ENCODE measurements at places on chromosomes 13 and 19.

DNA sequence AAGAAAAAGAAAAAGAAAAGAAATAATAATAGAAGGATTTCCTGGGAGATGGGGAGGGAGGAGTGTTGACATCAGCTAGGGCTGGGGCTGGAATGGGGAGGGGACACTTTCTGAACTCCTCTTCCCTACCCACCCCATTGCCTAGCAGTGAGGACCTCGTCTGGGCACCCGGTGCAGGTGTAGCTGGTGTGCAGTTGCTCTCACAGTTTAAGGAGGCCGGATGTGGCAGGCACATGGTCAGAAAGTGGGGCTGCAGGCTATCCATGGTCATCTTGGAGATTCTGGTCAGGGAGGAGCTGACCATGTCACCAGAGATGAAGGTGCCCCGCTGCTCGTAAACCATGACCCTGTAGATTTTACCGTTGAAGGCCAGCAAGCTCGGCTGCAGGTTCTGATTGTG, 8.5 kb upstream of the TUBB4A start:
- peak; percentile 50 for DNase-seq

GRCh38 chr19:40705950-40706619, 10.6 kb downstream of the COQ8B start:
- no peak for DNase-seq

DNA sequence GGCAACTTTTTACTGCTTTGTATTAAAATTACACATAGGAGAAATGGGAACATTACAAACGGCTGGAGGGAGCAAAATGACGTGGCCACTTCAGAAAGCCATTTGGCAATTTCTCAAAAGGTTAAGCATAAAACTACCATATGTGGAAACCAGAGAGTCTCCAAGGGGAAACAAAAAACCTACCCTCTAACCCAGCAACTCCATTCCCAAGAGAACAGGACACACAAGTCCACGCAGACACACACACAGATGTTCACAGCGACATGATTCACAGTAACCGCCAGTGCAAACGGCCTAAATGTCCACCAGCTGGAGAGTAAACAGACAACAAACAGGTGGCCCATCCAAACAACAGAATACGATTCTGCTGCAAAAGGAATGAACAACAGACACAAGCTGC, 37.2 kb downstream of the STK24 start:
- DNase-seq, result no peak

DNA sequence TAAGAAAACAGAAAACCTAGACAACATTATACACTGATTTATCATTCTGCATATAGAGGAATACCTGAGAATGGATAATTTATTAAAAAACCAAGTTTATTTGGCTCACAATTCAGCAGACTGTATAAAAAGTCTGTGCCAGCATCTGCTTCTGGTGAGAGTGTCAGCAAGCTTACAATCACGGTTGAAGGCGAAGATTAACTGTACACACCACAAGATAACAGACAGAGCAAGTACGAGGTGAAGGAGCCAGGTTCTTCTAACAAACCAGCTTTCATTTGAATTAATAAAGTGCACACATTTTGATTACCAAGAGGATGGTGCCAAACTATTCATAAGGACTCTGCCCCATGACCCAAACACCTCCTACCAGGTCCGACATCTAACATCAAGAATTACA, 28.8 kb downstream of the ZNF91 start:
- no peak for DNase-seq

GRCh38 chr13:49000247-49000646, 24.5 kb downstream of the FNDC3A start:
- DNase-seq, result no peak

DNA sequence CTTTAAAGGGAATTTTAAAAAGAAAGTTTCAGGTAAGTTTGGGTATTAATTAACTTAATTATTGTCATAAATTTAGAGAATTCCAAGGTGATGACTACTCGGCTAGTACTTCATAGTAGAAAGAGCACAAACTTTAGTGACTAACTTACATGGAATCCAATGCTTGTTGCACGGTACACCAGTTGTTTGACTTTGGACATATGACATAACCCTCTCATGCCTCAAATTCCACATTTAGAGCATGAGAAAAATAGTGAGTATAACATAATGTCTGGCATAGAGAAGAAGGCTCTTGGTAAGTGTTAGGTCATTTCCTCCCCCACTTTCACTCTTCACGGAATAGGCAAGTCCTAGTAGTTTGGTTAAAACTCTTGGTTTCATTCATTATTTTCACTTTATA, 1249.4 kb upstream of the SLC10A2 start:
- DNase-seq, result peak; percentile 31

- no peak for DNase-seq
Measured at GRCh38 chr19:48676887-48677286, 4.1 kb upstream of the NTN5 start.

DNA sequence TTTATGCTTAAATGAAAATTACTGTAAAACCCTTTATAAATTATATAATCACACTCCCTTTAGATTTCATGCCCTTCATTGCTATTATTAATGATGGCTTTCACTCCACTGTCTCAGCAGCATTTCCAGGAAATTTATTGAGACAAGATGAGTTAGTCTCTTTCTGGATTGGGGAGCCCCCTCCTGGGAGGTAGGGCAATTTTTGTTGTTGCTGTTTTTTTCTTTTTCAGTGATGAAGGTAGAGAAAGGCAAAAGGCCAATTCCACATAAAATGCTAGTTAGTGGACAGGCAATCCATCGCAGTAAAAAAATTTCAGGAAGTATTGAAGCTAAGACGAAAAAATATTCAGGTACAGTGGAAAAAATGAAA, 80.2 kb downstream of the TEX26 start:
- DNase-seq, result peak; percentile 64

DNA sequence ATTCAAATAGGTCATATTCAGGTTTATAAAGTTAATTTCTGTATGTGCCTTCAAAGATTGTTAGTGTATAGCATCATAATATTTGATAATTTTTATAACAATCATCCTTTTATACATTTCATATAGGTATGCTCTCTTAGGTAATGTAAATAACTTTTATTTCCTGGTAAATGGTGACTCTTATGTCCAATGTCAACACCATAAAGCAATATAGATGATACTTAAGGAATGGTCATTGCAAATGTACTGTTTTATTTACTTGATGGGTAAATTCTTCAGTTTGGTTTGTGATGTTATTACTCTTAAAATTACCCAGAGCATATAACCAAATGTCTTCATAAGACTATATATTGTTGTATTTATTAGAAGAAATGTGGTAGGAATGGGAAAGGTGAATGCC, 928.7 kb downstream of the PCDH9 start:
- DNase-seq, result no peak

DNA sequence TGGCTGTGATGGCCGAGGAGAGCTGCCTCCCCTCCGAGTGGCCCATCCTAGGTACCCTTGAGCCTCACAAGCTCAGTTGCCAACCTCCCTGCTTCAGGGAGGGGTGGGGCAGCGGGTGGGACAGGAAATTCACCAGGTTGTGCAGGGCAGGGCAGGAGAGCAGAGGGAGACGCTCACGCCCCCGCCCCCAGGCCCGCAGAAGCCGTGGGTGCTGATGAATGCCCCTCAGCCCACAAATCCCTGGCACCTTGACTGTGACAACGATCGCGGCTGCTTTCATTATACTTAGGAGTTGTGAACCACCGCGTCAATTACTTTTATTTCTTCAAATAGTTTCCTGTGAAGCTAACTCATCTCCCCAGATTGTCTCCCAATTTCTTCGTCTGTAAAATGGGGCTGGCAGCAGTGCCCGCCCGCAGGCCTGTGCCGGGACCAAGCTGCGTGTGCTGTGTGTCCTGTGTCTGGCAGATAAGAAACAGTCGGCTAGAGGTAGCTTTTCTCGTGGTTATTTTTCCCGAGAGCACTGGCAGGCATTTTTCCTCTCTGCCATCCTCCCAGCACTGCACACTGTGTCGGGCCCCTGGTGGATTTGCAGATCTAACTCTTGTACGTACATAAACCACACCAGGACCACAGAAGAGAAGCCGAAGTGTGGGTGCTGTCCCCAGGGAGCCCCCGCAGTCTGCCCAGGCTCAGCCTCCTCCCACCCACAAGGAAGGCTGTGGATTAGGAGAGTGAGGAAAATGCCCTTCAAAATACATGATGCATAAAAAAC, 7.9 kb upstream of the RASA3 start:
- DNase-seq, result no peak

DNA sequence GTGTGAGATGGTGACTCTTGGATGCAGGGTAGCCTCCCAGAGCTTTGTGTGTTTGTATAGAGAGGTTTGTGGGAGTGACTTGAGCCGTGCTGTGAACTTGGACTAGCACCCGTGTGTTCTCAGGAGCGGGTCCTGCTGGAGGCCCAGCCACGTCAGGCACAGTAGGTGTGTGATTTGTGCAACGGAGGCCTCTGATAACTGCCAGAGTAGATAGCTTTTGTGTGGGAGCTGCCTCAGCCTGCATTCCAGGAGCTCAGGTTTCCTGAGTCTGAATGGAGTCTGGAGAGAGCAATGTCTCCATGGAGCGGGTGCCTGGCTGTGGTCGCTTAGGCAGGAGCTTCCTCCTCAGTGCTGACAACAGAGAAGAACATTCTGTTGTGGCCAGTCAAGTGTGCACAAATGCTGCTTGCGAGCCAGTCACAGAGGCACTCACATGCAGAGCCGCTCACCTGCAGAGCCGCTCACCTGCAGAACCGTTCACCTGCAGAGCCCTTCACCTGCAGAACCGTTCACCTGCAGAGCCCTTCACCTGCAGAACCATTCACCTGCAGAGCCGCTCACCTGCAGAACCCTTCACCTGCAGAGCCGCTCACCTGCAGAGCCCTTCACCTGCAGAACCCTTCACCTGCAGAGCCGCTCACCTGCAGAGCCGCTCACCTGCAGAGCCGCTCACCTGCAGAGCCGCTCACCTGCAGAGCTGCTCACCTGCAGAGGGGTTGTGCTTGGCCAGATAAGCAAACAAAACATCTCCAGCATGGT, 32.6 kb downstream of the TFDP1 start:
- peak; percentile 76 for DNase-seq

DNA sequence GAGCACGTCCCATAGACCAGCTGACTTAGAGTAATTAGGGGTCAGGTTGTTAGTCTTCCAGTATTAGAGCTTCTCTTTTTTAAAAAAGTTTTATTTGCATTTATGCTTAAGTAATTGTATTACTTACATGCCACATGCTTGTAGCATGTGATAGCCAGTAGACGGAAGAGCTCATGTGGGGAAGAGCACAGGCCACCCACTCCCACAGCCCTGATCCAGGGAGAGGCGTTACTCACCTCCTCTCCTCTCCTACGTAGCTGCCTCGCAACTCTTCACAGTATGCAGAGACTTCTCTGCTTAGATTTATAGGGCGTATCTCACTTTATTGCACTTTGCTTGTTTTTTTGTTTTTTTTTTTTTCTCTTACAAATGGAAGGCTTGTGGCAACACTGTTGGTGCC, 95.3 kb upstream of the TEX29 start:
- DNase-seq, result no peak

- peak; percentile 82 for DNase-seq
Measured at GRCh38 chr13:20192836-20193161, at the start of gene GJB2. Gene GJB2, minus strand, starts transcription at chr13:20192938. Its CDS starts 3,357 bp downstream, at chr13:20189581.

GRCh38 chr19:21505459-21506451, at the start of gene ZNF429:
Gene ZNF429, plus strand, starts transcription at chr19:21505602. Its CDS starts 170 bp downstream, at chr19:21505772.
- peak; percentile 98 for DNase-seq

GRCh38 chr13:40769970-40770369, 1.0 kb downstream of the MRPS31 start:
- no peak for DNase-seq

DNA sequence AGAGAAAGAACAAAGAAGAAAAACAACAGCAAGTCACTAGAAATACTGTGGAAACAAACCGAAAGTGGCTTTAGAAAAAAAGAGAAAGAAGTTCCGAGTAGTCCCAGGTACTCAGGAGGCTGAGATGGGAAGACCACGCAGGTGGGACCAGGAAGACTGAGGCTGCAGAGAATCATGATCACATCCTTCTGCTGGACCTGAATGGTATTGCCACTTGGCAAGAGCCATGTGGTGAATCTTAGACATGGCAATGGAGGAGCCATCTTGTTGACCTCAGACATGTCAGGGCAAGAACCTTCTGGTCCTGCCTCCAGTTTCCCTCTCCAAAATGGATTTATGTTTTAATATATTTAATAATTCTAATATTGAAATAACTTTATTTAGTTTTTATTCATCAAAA, 37.4 kb upstream of the ZNF724 start:
- no peak for DNase-seq

- no peak for DNase-seq
Measured at GRCh38 chr19:31749231-31749630, 400.0 kb upstream of the TSHZ3 start.

DNA sequence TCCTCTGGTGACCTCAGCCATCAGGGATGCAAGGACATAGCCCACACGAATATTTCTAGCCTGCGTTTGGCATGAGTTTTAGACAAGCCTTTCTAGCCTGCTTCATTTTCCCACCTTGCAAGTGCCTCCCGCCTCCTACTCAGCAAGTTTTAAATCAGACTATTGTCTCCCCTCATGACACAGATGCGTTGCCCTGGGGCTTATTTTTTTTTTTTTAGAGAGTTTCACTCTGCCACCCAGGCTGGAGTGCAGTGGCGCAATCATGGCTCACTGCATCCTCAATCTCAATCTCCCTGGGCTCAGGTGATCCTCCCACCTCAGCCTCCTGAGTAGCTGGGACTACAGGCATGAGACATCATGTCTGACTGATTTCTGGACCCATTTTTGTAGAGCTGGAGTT, 14.6 kb downstream of the GJB2 start:
- no peak for DNase-seq

- peak; percentile 97 for DNase-seq
Measured at GRCh38 chr19:13082192-13083007, 20.3 kb downstream of the LYL1 start.

DNA sequence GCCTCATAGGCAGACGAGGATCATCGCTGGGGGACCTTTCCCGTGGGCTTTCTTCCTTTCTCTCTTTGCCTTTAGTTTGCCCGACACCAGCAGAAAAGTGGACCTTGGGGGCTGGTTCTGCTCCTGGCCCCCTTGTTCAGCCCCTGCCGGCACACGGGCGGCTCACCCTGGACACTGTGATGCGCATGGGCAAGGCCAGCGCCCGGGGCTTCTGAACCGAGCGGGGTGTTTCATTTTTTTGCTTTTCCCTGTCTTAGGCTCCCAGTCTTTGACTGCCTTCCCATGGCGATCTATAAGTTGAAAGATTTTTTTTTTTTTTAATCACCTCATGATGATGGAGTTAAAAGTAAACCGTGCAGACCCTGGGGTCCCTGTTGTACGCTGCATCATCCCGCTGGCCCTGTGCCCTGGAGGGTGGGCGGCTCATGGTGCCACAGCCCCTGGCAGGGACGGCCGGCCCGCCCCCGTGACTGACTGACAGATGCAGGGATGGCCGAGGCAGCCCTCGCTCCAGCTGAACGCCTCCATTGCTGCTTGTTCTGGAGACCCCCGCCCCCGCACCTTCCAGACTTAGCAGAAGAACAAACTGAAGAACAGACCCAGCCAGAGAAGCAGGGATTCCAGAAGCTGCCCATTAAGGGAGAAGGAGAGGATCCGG, 9.6 kb downstream of the TSSK6 start:
- DNase-seq, result peak; percentile 76

DNA sequence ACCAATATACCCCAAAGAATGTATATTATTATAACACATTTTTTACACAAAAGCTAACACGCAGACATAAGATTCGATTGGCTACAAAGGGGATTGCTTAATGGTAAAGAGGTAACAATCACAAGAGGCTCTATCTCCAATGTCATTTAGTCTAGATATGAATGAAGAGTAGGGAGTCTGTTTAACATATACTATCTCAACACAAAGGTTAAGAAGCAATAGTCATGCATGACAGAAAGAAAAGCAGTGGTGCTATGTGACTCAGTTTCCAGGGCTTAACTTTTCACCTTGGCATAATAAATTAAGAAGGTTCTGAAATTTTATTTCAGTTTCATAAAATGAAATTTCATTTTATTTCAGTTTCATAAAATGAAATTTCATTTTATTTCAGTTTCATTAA, 33.3 kb downstream of the UFM1 start:
- DNase-seq, result no peak

GRCh38 chr19:49691243-49692146, 579 bp downstream of the CPT1C start:
- DNase-seq, result peak; percentile 97
